ENCODE measurements at places on chromosomes 1 and 21. TPM values are rescaled to one million over a fixed set of nuclear protein-coding genes. Genes with fewer than 3 reads are reported as not detected.

The IGSF21 gene
- 1.7 TPM for total RNA-seq

The SPOCD1 gene
- total RNA-seq = 1.4 TPM

The LAMB3 gene
- total RNA-seq = 0.19 TPM

The RGS1 gene
- not detected for total RNA-seq

The LAPTM5 gene
- total RNA-seq = not detected

The PLA2G2D gene
- total RNA-seq = not detected

The FCMR gene
- not detected for total RNA-seq

The LCE3D gene
- total RNA-seq = not detected

The KCNE1 gene
- total RNA-seq = not detected

DNA sequence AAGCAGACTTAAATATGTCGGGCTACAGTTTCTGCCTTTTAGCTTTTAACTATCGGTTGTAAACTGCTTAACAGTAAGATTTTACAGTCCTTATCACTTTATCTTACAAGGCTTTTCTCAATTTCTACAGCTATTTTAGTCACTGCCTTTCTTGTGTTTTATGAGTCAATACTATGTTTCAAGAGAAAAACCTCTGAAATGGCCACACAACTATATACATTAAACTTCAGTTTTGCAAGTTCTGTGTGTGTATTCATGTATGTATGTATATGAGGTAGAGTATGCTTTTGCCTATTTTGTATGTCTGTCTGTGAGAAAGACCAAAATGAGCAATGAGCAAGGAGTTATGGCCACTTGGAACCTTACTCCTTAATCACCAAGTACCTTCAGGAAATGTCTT, 169.8 kb downstream of the SYT2 start:
- no peaks in the 10 kb centered on the region for H3K27me3 ChIP-seq
- H3K36me3 ChIP-seq = no peaks in the 10 kb centered on the region
- peaks cover 3% of the 10 kb centered on the region for H3K4me1 ChIP-seq
- no peak for DNase-seq

DNA sequence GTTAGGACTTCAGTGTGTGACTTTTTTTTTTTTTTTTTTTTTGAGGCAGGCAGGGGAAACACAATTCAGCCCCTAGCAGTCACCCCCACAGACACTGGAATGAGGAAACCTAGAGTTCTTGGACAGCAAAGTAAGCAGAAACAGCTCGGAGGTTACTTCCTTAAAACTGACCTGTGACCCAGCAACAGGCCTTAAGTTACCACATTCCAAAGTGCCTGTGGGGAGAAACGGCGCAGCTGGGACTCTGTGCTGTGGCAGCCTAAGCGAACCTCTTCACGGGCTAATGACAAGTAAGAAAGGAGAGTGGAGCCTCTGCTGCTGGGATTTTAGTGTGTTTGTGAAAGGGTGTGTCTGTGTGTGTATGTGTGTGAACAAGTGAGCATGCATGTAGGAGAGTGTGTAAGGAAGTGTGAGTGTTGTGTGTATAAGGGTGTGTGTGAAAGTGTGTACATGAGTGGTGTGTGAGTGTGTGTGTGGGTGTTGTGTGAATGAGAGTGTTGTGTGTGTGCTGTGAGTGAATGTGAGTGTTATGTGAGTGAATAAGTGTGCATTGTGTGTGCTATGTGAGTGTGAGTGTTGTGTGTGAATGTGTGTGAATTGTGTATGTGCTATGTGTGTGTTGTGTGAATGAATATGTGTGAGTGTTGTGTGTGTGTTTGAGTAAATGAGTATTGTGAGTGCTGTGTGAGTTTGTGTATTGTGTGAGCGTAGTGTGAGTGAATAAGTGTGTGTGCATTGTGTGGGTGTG, 180.8 kb downstream of the BRINP2 start:
- peaks cover 21% of the 10 kb centered on the region for H3K4me1 ChIP-seq
- H3K4me3 ChIP-seq = no peak overlapping the region
- H3K27me3 ChIP-seq = no peaks in the 10 kb centered on the region
- no peaks in the 10 kb centered on the region for H3K36me3 ChIP-seq

- H3K27me3 ChIP-seq = no peaks in the 10 kb centered on the region
- H3K4me3 ChIP-seq = no peak overlapping the region
- no peak for DNase-seq
- no peaks in the 10 kb centered on the region for H3K4me1 ChIP-seq
- H3K36me3 ChIP-seq = no peaks in the 10 kb centered on the region
These were observed 6.3 kb upstream of the RSBN1 start for GRCh38 chr1:113818578-113818977.

DNA sequence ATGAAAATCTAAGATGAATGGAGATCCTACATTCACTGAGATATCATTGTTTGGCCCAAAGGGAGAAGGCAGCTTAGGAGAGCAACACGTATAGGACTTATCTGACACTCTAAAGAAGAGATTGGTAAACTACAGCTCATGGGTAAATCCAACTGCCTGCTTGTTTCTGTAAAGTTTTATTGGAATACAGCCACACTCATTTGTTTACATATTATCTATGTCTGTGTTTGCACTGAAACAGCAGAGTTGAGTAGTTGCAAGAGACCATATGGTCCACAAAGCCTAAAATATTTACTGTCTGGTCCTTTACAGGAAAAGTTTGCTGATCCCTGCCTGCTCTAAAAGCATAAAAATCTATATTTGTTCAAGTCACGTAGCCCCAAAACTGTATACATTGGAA, 14.3 kb upstream of the LRRC53 start:
- H3K4me1 ChIP-seq = peaks cover 11% of the 10 kb centered on the region
- no peaks in the 10 kb centered on the region for H3K27me3 ChIP-seq
- no peak for DNase-seq
- no peaks in the 10 kb centered on the region for H3K36me3 ChIP-seq

- DNase-seq = no peak
- no peak overlapping the region for H3K4me3 ChIP-seq
- no peaks in the 10 kb centered on the region for H3K27me3 ChIP-seq
- H3K36me3 ChIP-seq = no peaks in the 10 kb centered on the region
- H3K27ac ChIP-seq = no peak overlapping the region
These were observed 28.9 kb downstream of the LDLRAD2 start for GRCh38 chr1:21840981-21841380.

DNA sequence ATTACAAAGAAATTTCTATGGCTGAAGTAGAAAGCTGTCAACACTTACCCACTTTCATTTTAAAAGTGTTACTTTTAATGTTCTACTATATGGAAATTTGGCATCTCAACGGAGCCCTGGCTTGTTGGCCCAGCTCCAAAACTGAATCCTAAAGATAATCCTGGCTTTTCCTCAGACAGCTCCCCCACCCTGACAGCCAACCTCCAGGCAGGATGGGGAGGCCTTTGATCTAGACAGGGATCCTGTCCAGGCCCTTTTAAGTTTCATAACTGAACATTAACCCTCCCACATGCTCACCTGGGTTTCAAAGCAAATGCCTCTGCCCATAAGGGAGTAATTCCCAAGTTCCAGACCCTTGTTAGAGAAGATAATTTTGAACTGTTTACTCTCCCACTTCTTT, 99.3 kb upstream of the RALGPS2 start:
- DNase-seq = no peak
- no peak overlapping the region for H3K4me3 ChIP-seq
- H3K36me3 ChIP-seq = no peaks in the 10 kb centered on the region
- H3K4me1 ChIP-seq = peaks cover 14% of the 10 kb centered on the region
- no peak overlapping the region for H3K27ac ChIP-seq

DNA sequence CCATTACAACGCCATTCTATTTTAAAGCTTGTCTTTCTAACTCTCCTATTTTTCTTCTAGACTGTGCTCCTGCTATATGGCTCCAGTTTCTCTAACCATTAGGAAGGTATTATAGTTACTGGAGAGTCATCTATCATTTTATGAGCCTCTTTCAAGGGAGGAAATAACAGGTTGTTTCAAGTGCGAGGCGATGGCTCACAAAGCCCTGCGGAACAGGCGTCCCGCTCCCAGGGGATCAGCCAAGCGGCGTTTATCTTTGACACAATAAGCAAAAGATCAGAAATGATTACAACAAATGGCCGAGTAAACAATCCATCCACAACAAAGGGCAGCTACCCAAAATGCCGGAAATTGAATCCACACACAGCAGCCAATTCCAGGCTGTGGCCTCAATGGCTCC, 249.5 kb upstream of the POU3F1 start:
- DNase-seq = no peak
- H3K4me3 ChIP-seq = no peak overlapping the region
- H3K36me3 ChIP-seq = no peaks in the 10 kb centered on the region
- H3K27me3 ChIP-seq = no peaks in the 10 kb centered on the region
- H3K4me1 ChIP-seq = peaks cover 23% of the 10 kb centered on the region

- no peaks in the 10 kb centered on the region for H3K36me3 ChIP-seq
- H3K27me3 ChIP-seq = no peaks in the 10 kb centered on the region
- no peak overlapping the region for H3K27ac ChIP-seq
- peaks cover 8% of the 10 kb centered on the region for H3K4me1 ChIP-seq
- no peak for DNase-seq
- H3K4me3 ChIP-seq = no peak overlapping the region
These were observed 199.6 kb downstream of the TRABD2B start for GRCh38 chr1:47797575-47797974.

GRCh38 chr1:7842517-7842916, 10.3 kb downstream of the UTS2 start:
- no peaks in the 10 kb centered on the region for H3K4me1 ChIP-seq
- DNase-seq = no peak
- no peaks in the 10 kb centered on the region for H3K27me3 ChIP-seq
- no peak overlapping the region for H3K4me3 ChIP-seq
- no peaks in the 10 kb centered on the region for H3K36me3 ChIP-seq

- no peak overlapping the region for H3K4me3 ChIP-seq
- no peaks in the 10 kb centered on the region for H3K4me1 ChIP-seq
- no peaks in the 10 kb centered on the region for H3K27me3 ChIP-seq
- no peak overlapping the region for H3K27ac ChIP-seq
These were observed 114.2 kb downstream of the ZC3H11B start for GRCh38 chr1:219498666-219499065.

DNA sequence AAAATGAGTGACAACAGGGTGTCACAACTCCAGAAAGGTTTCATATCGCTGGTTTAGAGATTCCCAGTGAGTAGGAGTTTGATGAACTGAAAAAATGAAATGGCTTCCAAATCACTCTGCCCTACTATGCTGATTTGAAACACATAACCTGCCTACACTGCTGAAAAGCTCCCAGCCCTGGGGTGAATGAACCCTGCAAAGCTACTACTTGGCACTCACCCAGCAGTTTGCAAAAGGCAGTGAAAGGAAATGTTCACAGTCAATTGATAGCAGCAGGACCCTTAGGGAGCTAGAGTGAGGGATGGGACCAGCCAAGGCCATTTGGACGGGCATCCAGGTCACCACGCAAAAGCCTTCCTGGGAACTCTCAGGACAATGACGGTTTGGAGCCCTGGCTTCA, 44.4 kb upstream of the SRP9 start:
- DNase-seq = no peak
- H3K36me3 ChIP-seq = no peaks in the 10 kb centered on the region
- no peaks in the 10 kb centered on the region for H3K27me3 ChIP-seq
- no peak overlapping the region for H3K4me3 ChIP-seq
- peaks cover 14% of the 10 kb centered on the region for H3K4me1 ChIP-seq

DNA sequence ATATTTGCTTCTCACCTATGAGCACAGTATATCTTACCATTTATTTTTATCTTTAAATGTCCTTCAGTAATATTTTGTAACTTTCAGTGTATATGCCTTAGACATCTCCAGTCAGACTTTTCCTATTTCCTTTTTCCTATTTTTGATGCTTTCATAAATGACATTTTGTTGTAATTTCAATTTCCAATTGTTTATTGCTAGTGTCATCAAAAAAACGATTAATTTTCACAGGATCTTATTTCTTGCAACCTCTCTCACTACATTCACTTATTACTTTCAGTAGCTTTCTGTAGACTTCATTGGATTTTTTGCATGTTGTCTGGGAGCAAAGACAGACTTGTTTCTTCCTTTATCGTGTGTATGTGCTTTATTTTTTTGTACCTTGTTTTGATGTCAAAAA, 602.4 kb downstream of the AJAP1 start:
- H3K27ac ChIP-seq = no peak overlapping the region
- DNase-seq = no peak
- no peak overlapping the region for H3K4me3 ChIP-seq
- no peaks in the 10 kb centered on the region for H3K27me3 ChIP-seq

DNA sequence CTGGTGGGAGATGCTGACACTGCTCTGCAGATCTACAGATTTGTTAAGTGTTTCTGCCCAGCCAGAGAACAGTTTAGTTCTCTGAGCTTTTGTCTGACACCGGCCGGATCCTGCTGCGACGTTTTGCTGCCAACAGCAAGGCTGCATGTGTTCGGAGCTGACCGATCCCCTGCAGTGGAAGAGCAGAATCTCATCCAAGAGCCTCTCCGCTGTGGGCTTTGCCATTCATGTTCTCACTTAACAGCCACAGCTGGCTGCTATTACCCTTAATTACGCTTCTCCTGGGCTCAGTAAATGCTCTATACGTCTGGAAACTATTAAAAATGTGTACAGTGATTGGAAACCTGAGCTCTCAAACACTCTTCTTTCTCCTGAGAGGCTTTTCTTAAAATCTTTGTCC, 105.3 kb downstream of the BCAR3 start:
- DNase-seq = peak; percentile 57
- no peaks in the 10 kb centered on the region for H3K36me3 ChIP-seq
- H3K27ac ChIP-seq = peak overlapping the region; percentile 90
- peaks cover 29% of the 10 kb centered on the region for H3K4me1 ChIP-seq

- no peaks in the 10 kb centered on the region for H3K27me3 ChIP-seq
- no peak overlapping the region for H3K27ac ChIP-seq
- peaks cover 6% of the 10 kb centered on the region for H3K36me3 ChIP-seq
- DNase-seq = no peak
- peaks cover 16% of the 10 kb centered on the region for H3K4me1 ChIP-seq
These were observed 122.2 kb downstream of the POU2F1 start for GRCh38 chr1:167342846-167343245.

DNA sequence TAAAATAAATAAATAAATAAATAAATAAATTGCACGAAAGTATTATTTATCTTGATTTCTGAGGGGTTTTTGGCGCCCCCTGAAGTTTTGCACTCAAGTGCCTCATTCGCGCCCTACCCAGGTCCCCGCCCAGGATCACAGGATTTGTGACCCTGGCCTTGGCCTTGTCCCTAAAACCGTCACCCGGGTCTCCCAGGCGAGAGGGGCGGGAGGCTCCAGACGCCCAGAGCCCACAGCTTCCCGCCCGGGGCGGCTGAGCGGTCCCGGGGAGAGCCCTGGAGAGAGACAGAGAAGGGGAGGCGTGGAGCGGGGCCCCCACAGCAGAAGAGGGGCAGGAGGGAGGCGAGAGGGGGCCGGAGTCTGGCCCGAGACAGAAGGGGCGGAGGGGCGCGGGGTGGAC, 91.8 kb upstream of the CASZ1 start:
- no peak overlapping the region for H3K27ac ChIP-seq
- H3K4me1 ChIP-seq = peaks cover 17% of the 10 kb centered on the region
- H3K4me3 ChIP-seq = peak overlapping the region; percentile 48
- DNase-seq = no peak
